ENCODE measurements at places on chromosomes 11 and 22.

DNA sequence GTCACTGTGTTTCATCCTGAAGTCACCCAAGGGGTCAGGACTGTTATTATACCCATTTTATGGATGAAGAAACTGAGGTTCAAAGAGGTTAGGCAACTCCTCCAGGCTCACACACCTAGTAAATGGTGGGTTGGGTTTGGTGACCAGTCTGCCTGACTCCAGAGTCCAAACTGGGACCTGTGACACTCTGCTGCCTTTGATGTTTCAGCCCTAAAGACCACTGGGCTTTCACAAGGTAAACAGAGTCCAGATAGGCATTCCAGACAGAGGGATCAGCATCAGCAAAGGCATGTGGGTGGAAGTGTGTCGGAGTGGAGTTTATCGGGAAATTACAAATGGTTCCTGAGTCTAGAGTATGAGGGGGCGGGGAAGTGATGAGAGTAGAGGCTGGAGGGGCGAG is 38.5 kb downstream of the MICAL2 start:
- DNase-seq = no peak

DNA sequence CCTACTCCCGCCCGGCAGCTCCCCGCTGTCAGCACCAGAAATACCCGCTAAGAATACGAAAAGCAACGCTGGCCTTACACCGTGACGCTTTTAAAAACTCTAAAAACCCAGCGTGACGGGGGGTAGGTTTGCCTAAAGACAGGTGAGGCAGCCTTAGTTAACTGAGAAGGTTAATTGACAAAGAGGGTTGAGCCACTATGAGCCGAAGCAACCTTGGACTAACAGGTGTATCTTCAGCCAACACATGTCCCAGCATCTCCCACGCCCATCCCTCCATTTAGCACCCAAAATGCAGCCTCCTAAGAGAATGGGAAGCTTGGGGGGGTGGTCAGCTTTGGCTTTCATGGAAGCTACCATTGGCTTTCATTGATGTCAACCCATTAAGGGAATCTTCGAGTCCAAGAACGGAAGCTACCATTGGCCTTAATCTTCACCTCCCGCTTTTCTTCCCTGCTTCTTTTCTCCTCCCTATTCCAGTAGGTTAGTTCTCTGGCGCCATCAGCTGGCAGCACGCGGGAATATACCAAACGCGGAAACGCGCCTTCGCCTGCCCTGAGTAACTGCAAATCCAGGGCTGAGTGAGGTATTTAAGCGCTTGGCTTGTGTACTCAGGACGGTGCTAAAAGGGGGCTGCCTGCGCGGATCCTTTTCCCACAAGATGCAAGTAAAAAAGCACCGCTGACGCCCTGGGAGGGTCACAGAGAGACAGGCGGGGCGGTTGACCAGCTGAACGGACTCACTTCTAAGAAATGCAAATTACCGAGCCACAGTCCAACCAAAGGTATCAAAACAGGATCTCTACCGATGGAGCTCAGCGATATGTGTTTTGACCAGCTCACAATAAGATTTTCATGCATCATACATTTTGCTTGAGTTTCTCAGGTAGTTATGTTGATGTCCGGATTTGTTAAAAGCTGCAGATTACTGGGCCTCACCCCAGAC is 38.5 kb upstream of the GLYATL1 start:
- DNase-seq = no peak

GRCh38 chr11:74493791-74494630 is 487 bp upstream of the LIPT2 start:
- no peak for DNase-seq

- DNase-seq = no peak
These were observed 115.6 kb downstream of the SLC1A2 start for GRCh38 chr11:35303596-35304385.

- DNase-seq = no peak
These were observed 20.6 kb downstream of the KCNQ1 start for GRCh38 chr11:2465202-2466068.

DNA sequence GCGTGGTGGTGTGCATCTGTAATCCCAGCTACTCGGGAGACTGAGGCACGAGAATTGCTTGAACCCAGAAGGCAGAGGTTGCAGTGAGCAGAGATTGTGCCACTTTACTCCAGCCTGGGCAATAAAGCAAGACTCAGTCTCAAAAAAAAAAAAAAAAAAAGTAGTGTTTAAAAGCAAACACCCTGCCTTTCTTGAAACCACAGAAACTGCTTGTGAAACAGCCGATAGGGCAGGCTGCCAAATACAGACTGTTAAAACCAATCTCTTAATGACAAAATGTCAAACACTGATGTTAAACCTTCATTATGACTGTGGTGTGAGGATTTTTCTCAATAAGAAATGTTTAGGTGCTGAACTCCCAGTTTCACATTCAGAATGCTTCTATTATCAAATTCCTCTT is 27.3 kb downstream of the MARK2 start:
- peak; percentile 82 for DNase-seq

- DNase-seq = no peak
These were observed 749.2 kb downstream of the NTM start for GRCh38 chr11:132119573-132119972.

- no peak for DNase-seq
These were observed 82.3 kb downstream of the TRIM29 start for GRCh38 chr11:120055646-120056045.

DNA sequence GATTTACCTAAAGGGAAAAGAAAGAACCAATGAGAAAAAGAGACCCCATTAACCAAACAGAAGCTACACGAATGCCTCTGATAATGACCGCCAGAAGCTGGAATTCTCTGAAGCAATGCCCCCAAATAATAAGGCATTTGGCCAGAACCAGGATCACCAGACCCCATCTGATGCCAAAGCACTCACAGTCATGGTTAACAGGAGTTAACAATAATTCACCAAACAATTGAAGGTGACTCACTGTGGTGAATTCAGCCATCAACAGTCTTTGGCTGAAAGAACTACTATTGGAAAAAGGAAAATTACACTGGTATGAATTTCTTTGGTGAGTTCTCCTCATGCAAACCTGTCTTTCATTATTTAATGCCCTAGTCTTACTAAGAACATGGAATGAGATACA is 21.9 kb upstream of the NFRKB start:
- no peak for DNase-seq

DNA sequence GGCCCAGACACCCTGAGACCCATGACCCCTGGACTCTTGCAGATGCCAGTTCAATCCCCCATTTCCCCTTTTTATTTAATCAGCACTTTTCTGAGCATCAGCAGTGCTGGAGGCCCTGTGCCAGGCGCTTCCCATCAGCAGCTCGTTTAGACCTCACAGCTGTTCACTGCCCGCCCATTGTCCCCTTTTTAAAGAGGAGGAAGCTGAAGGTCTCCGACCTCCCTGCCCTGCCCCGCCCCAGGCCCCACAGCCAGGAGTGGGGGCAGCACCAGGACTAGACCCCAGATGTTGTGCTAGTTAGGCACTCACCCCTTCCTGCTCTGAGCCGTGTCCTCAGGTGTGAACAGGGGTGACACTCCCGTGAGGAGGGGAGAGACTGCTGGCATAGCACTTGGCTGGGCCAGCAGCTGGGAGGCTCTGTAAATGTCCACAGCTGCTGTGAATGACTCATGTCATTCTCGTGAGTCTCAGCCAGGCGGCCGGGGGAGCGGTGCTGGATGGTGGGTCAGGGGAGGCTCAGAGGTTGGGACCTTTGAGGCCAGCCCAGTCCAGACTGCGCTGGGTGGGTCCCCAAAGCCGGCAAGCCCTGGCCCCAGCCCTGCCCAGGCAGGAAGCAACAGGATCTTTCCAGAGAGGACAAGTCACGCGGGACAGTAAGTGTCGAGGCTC is 19.9 kb downstream of the EMID1 start:
- DNase-seq = no peak

DNA sequence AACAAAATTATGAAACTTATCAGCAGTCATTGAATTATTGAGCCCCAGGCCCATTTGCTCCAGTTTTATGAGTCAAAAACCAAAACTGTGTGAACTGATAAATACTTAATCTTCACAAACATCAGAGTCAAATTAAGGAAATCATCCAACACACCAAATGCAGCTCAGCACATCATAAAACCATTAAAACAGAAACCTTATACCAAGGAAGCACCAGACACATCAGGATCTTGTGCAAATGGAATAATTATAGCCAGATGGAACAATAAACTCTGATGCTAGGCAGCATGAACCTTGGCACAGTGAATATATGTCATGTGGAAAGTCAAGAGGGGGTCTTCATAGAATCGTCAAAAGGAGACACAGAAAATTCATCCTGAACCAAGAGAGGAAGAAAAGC is 410.7 kb upstream of the API5 start:
- no peak for DNase-seq

- DNase-seq = no peak
These were observed 11.9 kb upstream of the TCF20 start for GRCh38 chr22:42282252-42282942.

DNA sequence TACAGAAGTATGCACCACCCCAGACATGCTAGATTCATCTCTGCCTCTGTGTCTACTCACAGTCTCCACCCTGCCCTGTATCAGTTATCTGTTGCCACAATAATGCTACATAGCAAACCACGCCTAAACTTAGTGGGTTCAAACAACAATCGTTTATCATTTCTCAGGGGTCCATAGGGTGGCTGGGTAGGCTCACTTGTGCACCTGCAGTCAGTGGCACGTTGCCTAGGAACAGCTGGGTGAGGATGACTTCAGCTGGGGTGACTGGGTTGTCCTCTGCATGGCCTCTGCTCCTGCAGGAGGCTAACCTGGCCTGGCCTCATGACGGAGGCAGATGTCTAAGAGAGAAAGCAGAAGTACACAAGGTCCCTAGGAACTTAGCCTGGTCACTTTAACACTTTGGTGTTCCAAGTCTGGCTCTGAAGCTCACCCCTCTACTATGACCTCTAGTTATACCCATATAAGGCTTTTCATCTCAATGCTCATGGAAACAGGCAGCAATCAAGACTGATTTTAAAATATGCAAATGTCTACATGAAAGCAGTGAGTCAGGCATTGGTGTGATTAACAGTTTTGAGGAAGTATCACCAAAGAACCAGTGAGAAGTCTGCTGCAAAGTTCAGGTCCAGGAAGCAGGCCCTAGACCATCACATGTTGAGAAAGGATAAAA is 10.7 kb downstream of the OLFML1 start:
- no peak for DNase-seq

GRCh38 chr11:115941481-115941993 is 437.3 kb upstream of the CADM1 start:
- no peak for DNase-seq

- DNase-seq = no peak
These were observed 214.5 kb downstream of the FAT3 start for GRCh38 chr11:92439133-92439532.

- DNase-seq = no peak
These were observed 11.2 kb downstream of the EIF4G2 start for GRCh38 chr11:10797531-10797930.

- no peak for DNase-seq
These were observed 54.7 kb upstream of the TCF20 start for GRCh38 chr22:42324990-42325710.

- DNase-seq = no peak
These were observed 101.8 kb upstream of the CADM1 start for GRCh38 chr11:115605871-115606497.

DNA sequence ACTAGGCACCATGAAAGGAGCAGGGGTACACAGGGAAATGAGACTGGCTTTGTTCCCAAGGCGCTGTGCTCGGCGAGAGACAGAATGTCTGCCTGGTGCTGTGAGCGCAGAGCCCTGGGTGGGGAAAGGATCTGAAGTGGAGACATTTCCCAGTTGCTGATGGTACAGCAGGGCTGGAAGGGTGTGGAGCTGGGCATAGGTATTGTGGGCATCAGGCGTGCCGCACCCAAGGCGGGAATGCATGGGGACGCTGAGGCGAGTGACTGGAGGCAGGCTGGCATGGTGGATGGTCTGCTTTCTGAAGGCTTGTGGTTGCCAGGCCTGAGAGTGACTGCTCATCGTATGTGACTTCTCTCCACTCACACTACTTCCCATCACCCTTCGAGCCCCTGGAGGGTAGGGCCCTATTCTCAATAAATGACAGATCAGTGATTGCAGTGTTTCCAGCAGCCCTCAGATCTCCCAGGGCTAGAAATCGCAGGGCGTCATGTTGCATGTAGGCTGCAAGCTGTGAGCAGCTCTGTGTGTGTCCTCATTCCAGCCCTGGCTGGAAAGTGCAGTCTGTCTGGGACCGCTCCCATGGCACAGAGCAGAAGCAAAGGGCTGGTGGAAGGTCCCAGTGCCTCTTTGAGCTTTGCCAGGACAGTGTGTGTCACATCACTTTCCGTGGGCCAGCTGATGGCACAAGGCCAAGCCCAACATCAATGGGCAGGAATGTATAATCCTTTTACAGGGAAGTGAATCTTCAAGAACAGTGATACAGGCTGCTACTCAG is 67.7 kb downstream of the TBC1D22A start:
- DNase-seq = no peak

GRCh38 chr11:107592231-107592590 is 1.3 kb downstream of the ELMOD1 start:
- no peak for DNase-seq

DNA sequence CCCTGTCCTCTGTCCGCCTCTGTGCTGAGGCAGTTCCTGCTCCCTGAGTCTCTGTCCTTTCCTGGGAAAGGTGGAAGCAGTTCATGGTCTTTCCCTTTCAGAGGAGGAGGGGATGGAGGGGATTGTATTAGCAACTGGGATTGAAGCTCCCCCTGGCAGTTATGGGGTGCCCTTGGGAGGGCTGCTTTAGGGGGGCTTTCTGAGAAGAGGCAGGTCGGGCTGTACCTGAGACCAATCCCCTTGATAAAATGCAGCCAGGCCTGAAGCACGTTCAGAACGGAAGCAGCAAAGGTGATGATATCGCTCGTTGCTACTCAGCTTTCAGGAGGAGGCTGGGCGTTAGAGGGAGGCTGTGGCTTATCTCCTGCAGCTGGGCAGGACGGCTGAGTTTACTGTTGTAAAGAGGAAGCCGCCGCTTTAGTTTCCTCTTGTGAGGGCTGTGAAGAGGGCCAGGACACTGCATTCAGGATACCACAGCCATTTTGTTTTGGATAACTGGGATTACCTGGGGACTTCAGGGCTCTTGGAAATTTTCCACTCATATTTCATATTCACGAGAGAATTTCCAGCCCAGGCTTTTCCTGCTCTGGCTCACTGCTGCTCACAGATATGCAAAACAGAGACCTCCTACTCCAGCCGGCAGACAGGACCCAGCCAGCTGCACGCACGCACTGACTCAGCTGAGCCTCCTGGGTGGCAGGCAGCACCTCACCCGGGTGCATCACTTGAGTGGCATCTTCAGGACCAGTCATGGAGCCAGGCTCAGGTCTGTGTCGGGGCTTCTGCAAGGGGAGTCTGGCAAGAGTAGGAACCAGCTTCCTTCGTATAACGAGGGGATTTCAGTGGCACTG is 798 bp downstream of the AMPD3 start:
- DNase-seq = peak; percentile 51

- DNase-seq = no peak
These were observed 24.9 kb downstream of the PTDSS2 start for GRCh38 chr11:474914-475506.

DNA sequence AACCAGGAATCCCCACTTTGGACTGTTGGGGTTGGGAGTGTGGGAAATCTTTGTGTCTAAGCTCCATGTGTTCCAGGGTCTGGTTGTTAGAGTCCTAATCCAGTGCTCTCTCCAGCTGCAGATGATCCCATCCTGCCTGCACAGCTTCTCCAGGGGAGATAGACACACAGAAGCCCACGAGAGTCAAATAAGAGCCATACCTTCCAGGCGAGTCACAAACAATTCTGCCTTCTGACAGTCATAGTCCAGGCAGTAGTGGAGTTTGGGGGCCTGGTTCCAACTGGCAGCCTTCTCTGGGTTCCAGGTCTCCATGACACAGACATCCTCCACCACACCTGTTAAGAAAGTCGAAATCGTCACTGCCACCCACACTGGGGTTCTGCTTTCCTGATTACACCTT is 32.1 kb downstream of the SYT13 start:
- no peak for DNase-seq
